ENCODE measurements at places on chromosomes 7 and 10.

GRCh38 chr7:7565746-7566650, 686 bp upstream of the MIOS start:
- no peak for DNase-seq

DNA sequence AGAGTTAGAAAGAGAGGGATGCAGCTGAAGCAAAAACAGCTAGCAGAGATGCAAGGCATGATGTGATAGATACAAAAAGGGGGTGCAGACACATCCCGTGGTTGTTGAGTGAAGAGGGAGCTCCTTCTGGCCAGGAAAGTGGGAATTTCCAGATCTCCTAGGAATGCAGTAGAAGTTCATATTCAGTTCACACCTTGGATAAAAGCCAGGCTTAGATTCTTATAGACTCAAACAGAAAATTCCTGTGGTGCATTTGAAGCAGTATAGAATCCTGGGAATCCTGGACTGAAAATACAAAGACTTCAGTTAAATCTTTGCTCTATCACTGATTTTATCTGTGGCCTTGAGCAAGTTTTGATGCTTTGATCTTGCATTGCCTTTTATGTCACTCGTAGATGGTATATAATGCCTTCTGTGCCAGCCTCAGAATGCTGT, 33.9 kb downstream of the SGPL1 start:
- no peak for DNase-seq

DNA sequence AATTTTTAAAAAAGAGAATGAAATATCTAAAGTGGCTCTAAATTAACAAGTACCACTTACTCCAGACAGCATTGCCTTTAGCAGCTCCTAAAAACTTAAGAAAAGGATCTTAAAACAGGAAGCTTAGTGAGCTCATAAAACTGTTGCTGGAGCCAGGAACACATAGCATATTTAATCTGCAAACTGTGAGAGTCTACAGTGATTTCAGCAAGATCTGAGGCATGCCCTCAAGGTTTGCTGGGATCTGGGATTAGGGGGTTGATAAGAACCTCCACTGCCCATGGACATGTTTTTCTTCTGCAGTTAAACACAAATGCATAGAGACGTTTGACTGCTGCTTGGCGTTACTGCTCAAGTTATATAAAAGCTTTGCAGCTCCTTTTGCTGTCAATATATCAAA, 3.8 kb downstream of the GLI3 start:
- DNase-seq, result no peak

- no peak for DNase-seq
These were observed 535.6 kb downstream of the CNTNAP2 start for GRCh38 chr7:146652176-146652575.

- DNase-seq, result peak; percentile 2
These were observed 57.8 kb downstream of the TCF7L2 start for GRCh38 chr10:113007821-113008220.

- no peak for DNase-seq
These were observed 148.9 kb upstream of the SMIM30 start for GRCh38 chr7:113267271-113267670.

GRCh38 chr10:114363745-114364454, 40.4 kb downstream of the AFAP1L2 start:
- DNase-seq, result no peak

- DNase-seq, result no peak
These were observed 181.9 kb upstream of the CXCL12 start for GRCh38 chr10:44566786-44567185.

DNA sequence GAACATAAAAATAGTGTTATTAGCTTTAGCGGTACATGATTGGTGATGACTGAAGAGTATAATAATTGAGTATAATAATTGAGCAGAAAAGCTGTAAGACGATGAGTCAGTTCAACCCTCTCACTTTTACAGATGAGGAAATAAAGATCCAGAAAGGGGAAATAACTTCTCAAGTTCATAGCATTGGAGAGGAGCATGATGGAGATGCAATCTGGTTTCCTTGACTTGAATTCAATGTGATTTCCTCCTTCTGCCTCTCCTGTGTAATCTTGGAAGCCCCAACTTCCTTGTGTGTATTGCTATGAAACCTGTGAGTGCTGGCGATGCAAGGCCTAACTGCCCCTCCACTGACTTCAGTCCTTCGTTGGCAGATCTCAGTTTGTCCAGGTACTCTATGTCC, 265.1 kb downstream of the LRMDA start:
- peak; percentile 7 for DNase-seq

DNA sequence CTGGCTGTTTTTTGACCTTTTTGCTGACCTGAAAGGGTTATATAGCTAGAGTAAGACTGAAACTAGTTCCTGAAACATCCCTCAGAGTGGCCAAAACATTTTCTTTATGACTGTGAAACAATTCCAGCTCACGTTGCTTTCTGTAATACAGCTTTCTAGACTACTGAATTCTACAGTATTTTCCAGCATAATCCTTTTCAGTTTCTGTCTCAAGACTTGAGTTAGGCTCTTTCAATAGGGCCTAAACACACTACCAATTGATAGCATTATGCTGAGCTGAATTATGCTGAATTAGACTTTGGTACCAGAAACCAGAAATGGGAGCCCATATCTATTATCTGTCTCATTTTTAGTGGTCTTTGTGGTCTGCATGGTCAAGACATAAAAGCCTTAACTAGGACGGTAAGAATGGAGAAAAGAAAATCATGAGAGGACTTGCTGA, 72.6 kb downstream of the EPDR1 start:
- DNase-seq, result no peak

DNA sequence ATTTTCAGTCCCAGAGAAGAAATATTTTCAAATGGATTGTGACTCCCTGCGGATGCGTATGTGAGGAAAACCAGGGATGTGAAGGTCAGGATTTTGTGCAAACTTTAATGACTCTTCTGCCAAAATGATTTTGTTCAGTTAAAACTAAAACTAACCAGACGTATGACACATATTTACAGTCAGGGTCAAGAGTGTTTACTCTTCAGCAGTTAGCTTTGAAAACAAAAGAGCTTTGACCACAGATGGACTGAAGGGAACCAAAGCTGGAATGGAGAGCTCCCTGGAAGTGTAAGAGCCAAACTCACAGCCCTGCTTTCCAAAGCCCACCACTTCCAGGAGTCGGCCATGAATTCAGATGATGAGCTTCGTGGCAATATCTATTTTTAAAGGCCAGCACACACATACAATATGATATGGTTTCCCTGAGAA, 15.5 kb downstream of the SVIL start:
- no peak for DNase-seq

DNA sequence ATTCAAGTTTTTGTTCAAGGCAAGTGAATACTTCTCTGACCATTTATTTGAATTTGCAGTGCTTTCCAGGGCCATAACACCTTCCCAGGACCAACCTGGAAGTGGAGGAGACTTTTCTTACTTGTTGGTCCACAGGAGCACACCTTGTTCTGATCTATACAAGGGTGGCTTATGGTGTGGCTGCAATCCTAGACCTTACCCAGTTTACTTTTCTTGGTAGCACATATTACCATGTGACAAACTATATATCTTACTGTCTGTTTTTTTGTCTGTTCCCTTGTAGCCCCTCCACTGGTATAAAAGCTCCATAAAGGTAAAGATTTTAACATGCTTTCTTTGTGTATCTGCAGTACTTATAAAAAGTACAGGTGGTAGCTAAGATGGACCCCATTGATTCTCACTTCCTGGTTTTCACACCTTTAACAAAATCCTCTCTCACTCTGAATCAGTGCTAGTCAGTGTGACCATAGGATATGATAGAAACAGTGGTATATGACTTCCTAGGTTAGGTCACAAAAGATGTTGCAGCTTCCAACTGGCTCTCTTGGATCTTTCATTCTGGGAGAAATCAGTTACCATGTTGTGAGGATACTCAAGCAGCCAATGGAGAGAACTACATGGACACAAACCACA, 5.6 kb upstream of the ASB4 start:
- no peak for DNase-seq

- no peak for DNase-seq
These were observed 5.6 kb upstream of the CNPY1 start for GRCh38 chr7:155551785-155552611.

GRCh38 chr7:128264477-128264876, 23.4 kb downstream of the LEP start:
- no peak for DNase-seq

GRCh38 chr10:17605936-17606335, 11.2 kb downstream of the HACD1 start:
- no peak for DNase-seq

DNA sequence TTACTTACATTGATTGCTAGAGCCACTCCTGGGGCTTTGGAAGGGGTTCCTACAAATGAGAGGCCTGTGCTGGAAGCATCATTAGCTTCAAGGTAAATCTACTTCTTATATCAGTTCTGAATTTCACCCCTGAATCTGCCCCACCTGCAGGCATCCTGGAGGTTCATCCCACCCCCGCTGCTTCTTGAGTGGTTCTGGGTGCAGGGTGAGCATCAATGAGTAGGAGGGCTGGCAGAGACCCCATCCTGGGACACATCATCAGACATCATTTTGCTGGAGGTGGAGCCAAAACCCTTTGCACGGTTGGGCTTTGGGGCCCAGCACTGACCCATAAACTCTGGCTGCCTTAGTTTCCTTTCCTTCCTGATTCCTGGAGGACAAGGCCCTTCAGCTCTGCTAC, 143.7 kb downstream of the PTPN20 start:
- no peak for DNase-seq

GRCh38 chr10:72272689-72273409, 875 bp upstream of the DDIT4 start:
- peak; percentile 55 for DNase-seq

DNA sequence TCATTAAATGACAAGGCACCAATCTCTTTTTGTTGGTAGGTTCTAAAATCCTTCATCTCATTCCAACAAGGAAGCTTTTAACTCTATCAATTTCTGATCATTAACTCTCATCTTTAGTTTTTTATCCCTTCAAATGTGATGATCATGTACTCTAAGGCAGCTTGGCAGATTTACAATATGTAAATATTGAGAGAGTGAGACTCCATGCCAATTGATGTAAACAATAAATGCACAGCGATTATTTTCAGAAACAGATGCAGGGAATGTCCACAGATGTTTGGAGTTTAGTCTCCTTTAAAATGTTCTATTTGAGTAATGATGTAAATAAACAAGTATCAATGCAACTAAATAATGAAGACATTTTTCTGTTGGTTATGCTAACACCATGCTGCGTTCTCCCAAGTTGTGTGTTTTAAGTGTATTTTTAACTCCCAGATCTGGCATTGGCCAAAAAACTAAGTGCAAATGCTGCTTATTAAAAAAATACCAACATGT, 213.8 kb downstream of the AHR start:
- DNase-seq, result no peak

- no peak for DNase-seq
These were observed 5.2 kb downstream of the NMT2 start for GRCh38 chr10:15163253-15163828.

DNA sequence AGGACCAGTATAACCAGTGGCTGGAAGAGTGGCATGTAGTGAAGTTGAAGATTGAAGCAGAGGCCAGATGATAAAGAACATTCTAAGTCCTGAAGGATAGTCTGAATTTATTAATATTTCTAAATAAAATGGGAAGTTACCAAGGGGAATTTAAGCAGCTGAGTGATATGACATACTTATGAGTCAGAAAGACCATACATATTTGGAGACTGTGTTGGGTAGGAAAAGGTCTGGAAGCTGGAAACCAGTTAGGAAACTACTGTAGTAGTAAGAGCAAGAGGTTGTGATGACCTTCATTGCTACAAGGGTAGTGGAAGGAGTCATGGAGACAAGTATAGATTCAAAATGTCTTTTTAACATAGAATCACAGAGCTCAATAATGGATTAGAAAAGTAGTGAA, 752.3 kb downstream of the SUGCT start:
- no peak for DNase-seq

GRCh38 chr10:24915304-24915703, 37.1 kb downstream of the PRTFDC1 start:
- no peak for DNase-seq

- no peak for DNase-seq
These were observed 200.1 kb upstream of the PRKCQ start for GRCh38 chr10:6780008-6780677.

DNA sequence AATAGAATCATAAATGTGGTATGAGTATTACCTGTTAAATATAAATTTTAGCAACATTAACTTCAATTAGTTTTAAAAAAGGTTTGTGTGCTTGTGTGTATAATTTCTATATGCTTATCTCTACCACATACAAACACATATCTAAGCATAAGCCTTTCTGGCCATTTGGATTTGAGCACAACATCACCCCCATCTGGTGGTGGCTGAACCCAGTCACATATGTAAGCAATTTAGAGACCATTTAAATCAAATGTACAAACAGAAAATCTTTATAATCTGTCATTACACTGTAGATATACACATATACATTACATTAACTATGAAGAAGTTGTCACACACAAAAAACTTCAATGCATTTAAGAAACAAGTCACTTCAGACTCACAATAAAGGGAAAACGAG, 31.7 kb downstream of the GPR22 start:
- no peak for DNase-seq

- DNase-seq, result no peak
These were observed 17.6 kb upstream of the STMP1 start for GRCh38 chr7:135644729-135645128.

DNA sequence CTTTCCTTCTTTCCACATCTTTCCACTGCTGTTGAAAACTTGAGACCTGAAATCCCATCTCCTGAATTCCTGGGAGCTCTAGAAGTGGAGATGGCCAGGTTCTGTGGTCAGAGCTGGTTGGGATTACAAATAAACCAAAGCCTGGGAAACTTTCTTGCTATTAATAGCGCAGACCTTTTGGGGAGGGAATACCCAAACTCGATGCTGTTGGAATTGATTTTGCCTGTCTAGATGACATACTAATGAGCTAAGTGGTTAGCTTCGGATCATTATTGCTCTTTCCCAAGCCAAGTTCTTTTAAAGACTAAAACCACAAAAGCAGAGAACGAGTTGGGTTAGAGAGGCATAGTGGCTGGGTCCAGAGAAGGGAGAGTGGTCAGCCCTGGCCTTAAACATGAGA, 76.6 kb downstream of the TCF7L2 start:
- DNase-seq, result no peak

DNA sequence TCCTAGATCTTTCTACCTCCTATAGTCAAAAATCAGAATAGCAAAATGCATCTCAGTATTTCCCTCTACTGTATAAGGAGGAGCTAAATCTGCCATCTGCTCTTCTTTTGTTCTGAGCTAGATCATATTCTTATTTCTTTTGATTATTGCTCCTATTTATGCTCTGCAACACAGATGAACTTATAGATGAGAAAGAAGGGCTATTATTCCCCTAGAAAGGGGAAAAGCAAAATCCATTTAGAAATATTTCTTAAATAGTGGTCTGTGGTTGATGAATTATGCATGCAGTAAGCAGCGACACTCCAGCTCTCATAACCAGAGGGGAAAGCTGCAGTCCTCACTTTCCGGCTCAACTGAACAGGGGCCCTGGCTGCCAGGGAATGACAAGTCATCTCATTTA, 207.3 kb upstream of the SORCS1 start:
- no peak for DNase-seq

DNA sequence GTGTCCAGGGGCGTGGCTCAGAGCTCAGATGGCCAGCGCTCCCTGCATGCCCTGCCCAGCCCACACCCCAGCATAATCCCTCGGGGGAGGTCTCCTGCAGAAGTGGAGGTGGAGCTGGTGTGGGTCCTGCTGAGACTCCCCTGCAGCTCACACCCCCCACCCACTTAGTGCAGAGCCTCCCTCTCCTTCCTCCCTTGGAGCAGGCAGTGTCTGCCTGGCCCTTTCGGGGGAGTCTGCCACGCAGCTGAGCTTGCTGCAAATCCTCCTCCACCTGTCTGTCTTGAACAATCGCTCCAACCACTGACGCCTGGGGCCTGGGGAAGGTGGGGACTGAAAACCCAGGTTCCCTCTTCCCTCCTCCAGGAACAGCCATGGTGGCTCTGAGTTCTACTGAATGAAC, 219.7 kb upstream of the PPP2R2D start:
- no peak for DNase-seq
